T-cell (primary cell): ENCODE measurements at places on chromosomes 3 and 15.

- no peak for DNase-seq
Measured at GRCh38 chr15:99962006-99962561, 228.8 kb upstream of the LYSMD4 start.

DNA sequence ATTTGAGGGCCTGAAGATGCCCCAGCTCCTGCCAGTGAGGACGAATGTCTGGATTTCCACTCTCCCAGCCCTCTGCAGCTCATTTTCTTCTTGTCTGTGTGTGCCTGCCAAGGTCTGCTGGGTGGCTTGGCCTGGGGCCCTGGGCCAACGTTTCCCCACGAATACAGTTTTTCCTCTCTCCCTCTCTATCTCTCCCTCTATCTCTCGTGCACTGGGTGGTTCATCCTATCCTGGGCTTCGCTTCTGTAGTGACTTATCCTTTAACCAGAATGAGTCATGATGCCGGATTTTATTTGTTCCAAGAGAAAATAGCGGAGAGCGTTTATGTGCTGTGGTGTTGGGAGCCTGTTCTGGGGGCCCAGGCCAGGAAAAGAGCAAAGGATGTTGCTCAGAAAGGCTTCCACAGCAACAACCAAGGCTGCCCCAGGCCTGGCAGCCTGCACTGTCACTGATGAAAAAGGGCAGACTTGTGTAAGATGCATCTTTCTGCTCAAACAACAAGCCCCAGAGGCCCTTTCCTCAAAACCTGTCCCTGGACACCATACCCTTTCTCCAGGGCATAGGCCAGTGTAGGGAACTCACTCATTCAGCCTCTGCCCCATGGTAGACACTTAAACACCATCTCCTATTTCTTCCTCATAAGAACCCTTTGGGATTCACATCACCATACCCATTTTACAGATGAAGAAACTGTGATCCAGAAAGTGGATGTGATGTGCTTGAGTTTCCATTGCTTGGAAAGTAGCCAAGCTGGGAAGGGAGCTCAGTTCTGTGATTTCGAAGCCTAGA, 47.3 kb downstream of the ITGA11 start:
- no peak for DNase-seq

- no peak for DNase-seq
Measured at GRCh38 chr3:144229953-144230352, 258.3 kb downstream of the DIPK2A start.

DNA sequence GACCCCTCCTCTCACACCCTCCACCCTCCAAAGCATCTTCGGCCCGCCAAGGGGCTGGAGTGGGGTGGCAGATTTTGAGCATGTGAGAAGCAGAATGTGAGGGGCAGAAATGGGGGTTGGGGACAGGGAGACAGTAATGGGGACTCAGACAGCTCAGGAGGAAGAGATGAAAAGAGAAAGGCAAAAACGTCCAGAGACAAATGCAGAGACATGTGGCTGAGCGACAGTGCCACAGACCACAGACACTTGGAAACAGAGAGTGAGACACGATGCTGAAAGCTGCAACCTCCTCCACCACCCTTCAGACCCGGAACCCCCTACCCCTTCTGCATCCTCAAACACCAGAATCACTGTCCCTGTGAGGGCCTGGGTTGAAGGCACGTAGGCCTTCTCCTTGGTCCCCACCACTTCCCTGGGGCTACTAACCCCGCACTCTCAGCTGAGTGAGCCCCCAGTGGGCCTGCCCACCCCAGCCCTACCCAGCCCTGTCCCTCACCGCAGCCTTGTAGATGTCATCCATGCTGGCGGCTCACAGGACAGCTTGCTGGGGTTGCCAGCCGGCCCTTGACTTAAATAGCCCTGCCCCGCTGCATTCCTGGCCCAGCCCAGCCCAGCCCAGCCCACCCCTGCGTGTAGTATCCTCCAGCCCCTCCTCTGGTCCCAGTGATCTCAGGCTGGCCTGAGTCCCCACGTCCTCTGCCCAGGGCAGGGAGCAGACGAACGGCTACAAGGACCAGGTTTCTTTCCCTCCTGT, at the start of gene TNNC1:
Gene TNNC1 (minus strand): TSS at position 546 of the 754 bp plus-strand sequence. CDS start 26 bp downstream, at position 520.
- no peak for DNase-seq

DNA sequence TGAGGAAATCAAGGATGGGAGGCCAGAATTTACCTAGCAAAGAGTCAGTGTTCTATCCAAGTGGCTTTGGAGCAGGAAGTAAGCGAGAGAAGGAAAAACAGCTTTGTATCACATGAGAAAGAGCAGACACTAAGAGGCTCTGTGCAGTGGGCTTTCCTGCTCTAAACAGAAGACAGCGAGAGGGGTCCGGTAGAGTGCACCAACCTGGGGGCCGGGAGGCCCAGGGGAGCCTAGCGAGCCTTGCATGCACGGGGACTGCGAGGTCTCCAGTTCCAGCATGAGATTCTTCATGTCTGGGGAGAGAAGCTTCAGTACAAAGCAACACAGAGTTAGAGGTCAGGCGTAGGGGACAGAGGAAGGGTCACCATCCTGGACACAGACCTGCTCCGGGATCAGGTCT, 33.5 kb downstream of the COLQ start:
- DNase-seq, result no peak

GRCh38 chr15:77822631-77823230, 190.0 kb upstream of the LINGO1 start:
- no peak for DNase-seq

DNA sequence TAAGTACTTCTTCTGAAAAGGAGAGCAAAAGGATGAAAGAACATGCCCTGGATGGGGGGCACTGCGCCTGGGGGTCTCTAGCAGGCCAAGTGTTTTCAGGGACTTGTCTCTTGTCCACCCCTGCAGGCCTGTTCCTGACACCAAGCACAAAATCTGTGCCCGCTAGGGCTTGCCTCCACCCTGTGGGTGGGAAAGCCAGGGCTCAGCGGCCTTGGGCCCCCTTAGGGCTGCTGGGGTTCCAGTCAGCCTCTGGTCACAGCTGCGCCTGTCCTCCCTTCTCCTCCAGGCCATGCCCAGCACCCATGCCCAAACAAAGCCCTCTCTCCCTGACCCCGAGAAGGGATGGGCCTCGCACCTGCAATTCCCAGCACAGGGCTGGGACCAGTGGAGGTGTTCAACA, 71.1 kb upstream of the TRPM1 start:
- DNase-seq, result no peak

GRCh38 chr3:18982920-18983319, 165.4 kb upstream of the KCNH8 start:
- no peak for DNase-seq

GRCh38 chr3:52537165-52537620, 788 bp downstream of the UQCC5 start:
- no peak for DNase-seq

- no peak for DNase-seq
Measured at GRCh38 chr3:55167586-55168317, 239.9 kb upstream of the LRTM1 start.

DNA sequence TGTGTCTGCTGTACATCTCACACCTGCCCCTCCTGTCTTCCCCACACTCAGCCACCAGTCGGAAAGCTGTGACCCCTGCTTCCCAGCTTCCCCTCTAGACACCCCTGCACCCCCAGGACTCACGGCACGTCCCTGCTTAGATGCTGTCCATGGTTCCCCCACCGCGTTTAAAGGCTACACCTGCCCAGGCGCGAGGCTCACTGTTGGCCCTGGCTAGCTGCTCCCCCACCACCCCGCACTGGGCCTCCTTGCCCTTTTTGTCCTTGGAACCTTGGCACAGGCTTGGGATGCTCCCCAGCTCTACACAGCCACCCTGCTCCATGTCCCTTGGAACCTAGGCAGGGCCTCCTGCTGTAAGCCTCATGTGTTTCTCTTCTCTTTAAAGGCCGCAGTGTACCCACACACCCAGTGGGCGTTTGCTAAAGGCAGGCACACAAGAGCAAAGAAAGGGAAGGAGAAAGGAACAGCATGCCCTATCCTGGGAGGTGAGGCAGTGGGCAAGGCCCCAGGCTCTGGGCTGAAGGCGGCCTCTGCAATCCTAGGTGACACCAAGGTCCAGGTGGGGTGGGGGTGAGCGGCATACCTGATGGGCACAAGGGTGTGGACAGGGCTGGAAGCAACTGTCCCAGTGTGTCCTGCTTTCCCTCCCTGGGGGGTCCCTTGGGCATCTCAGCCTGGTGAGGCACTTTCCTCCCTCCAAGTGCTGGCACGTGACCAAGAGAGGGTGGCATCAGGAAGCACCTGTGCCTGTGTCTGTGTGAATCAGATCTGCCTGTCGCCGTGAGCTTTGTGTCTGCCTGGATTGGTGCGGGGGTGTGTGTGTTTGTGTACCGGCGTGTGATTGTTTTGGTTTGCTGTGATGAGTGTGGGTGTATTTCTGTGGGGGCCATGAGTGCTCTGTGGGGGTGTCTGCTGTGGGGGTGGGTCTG, 54.4 kb downstream of the TPRA1 start:
- no peak for DNase-seq

GRCh38 chr3:113263020-113263419, 51.7 kb downstream of the BOC start:
- DNase-seq, result no peak

DNA sequence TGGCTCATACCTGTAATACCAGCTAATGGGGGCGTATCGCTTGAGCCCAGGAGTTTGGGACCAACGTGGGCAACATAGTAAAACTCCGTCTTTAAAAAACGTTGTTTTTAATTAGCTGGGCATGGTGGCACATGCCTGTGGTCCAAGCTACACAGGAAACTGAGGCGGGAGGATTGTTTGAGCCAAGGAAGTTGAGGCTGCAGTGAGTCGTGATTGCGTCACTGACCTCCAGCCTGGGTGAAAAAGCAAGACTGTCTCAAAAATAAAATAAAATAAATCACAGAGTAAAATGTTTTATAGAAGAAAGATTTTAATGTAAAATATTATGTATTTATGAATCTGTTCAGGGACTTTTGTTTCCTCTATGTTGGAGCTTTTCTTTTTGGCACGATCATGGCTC, 15.3 kb upstream of the STRIT1 start:
- DNase-seq, result no peak
